ENCODE measurements at places on chromosomes 13 and 19.

- DNase-seq = no peak
Observed at GRCh38 chr19:44973982-44974735, 19.0 kb downstream of the CLPTM1 start.

GRCh38 chr13:78576261-78576660, 27.1 kb downstream of the POU4F1 start:
- no peak for DNase-seq

GRCh38 chr13:23202383-23202782, 21.6 kb downstream of the SGCG start:
- DNase-seq = no peak

DNA sequence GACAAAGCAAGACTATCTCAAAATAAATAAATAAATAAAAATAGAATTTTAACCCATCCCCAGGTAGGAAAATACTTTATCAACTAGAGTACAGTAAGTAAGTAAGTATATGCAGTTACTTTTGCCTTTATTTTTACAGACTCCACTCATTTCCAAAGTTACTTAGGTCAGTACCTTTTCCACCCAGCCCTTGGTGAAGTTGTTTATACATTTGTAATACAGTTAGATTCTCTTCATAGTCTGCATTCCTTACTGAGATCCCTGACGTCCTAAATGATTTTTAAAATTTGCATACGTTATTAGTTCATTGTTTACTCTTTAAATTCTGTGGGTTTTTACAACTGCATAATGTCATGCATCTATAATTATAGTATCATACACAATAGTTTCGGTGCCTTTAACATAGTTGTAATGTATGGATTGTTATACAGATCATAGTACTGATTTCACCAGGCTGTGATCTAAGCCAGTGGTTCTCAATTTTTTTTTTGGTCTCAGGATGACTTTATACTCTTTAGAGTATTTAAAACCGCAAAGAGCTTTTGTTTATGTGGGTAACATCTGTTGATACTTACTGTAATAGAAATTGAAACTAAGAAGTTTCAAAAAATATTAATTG, 10.4 kb downstream of the SETDB2 start:
- no peak for DNase-seq

DNA sequence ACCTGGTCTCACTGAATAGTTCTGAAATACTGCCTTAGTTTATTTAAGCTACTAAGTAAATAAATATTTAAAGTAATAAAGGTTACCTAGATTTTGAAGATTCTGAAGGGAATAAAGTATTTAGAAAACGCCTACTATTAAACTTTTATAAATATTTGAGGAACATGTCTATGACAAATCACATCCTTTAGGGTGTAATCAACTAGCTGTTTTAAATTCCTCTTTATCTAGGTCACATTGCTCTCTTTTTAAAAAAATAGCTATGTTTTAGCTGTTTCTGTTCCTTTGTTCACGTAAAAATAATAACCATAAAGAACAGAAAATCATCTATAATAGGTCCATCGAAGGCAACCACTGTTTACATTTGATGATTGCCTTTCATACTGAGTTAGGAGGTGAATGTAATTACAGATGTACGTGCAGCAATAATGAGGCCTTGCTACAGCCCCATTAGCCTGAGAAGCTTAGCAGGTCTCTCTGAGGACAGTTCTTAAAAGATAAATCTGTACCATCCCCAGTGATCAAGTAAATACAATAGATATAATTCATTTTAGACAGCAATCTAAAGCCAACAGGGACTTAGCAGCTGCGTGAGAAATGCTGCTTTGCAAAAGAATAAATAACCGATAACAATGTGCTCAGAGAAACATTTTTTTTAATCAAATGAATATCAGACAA, 449.5 kb downstream of the LIG4 start:
- DNase-seq = no peak

- DNase-seq = no peak
Observed at GRCh38 chr13:112106478-112107141, 39.7 kb downstream of the SOX1 start.

DNA sequence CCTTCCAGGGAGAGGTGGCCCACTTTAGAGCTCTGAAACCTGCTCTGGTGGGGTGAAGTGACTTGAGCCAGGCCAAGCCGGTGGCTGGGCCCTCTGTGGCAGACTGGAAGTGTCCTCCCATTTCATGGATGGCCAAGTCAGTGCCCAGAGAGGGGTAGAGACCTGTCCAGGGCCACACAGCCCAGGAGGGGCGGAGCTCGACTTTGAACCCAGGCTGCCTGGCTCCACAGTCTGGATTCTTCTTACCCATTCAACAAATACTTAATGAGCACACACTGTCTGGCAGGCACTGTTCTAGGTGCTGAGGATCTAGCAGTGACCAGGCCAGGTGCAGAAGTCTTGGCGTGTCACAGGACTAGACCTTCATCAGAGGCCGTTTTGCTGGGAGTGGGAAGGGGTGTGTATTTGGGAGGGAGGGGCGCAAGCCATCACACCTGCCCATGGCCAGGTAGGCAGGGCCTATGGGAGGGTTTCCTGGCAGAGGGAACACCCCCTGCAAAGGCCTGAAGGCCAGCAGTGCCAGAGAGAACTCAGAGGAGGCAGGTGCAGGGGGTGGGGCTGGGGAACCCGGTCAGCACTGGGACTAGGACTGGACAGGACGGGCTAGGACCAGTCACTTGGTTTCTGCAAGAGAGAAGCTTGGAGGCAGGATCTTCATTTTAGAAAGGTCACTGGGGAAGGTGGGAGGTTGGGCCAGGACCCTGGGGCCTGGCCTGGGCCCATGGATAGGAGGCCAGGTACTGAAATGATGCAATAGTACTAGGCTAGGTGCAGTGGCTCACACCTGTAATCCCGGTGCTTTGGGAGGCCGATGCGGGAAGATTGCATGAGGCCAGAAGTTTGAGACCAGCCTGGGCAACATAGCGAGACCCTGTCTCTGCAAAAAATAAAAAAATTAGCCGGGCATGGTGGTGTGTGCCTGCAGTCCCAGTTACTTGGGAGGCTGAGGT, 31.8 kb downstream of the DNM2 start:
- no peak for DNase-seq

DNA sequence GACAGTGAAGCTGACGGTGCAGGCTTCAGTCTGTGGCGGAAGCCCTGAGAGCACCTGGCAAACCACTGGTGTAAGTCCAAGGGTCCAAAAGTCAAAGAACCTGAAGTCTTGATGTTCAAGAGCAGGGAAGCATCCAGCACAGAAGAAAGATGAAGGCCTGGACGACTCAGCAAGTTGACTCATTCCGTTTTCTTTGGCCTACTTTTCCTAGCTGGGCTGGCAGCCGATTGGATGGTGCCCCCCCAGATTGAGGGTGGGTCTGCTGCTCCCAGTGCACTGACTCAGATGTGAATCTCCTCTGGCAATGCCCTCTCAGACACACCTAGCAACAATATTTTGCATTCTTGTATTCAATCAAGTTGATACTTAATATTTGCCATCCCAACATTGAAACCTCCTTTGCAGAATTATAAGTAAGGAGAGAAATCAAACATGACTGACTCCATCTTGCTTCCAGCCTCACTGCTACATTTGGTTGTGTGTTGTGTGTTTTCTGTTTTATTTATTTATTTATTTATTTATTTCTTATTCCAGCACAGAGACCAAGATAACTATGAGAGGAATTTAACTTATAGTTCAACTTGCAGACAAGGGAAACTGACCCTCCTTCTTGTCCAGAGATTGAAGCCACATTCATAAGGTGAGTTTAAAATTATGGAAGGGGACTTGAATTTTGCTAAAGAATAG, 32.8 kb downstream of the IGFL2 start:
- DNase-seq = no peak

- DNase-seq = no peak
Observed at GRCh38 chr13:61908906-61909615, 493.4 kb upstream of the PCDH20 start.

DNA sequence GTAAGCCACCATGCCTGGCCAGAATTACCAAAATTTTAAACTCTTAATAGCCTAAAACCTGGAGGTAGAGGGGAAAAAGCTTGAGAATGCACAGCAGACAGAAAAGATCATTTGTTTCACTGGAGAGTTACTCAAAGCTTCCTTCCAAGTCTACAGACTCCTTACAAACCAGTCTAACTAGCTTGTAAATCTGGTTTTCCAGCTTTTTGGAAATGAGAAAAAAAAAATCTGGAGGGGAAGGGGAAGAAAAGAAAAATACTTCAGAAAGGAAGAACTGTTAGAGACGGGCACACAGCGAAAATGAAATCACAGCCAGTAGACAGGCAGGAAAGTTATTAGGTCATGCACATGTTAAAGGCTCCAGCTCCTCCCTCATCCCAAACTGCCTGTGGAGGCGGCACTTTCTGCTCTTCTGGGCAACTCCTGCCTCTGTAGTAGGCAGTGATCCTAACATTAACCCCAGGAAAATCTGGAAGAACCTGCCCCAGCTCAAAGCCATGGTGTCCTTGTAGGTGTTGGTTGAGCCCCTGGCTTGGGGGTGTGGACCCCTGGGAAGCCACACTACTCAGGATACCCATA, 17.3 kb downstream of the PARP4 start:
- DNase-seq = no peak

- no peak for DNase-seq
Observed at GRCh38 chr13:62337109-62337880, 921.6 kb upstream of the PCDH20 start.

DNA sequence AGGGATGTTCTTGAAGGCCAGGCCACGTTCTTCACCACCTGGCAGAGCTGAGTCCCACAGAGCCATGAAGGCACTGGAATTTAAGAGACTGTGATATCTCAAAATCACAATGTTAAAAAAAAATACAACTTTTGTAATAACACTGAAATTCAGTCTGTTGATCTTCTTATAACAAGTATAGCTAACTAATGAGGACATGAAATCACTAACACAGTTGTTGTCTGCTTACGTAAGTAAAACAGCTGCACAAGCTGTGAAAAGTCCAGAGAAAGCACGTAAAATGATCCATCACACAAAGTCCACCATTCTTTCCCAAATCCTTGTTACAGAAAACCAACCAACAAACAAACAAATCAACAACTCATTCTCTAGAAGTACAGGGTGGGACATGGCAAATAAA, 32.9 kb downstream of the FLT3 start:
- DNase-seq = no peak

- no peak for DNase-seq
Observed at GRCh38 chr19:39940221-39940833, 5.9 kb upstream of the FCGBP start.

- no peak for DNase-seq
Observed at GRCh38 chr19:11322269-11323024, 17.0 kb downstream of the RAB3D start.

- DNase-seq = no peak
Observed at GRCh38 chr19:56877069-56877715, 36.7 kb upstream of the PEG3 start.

DNA sequence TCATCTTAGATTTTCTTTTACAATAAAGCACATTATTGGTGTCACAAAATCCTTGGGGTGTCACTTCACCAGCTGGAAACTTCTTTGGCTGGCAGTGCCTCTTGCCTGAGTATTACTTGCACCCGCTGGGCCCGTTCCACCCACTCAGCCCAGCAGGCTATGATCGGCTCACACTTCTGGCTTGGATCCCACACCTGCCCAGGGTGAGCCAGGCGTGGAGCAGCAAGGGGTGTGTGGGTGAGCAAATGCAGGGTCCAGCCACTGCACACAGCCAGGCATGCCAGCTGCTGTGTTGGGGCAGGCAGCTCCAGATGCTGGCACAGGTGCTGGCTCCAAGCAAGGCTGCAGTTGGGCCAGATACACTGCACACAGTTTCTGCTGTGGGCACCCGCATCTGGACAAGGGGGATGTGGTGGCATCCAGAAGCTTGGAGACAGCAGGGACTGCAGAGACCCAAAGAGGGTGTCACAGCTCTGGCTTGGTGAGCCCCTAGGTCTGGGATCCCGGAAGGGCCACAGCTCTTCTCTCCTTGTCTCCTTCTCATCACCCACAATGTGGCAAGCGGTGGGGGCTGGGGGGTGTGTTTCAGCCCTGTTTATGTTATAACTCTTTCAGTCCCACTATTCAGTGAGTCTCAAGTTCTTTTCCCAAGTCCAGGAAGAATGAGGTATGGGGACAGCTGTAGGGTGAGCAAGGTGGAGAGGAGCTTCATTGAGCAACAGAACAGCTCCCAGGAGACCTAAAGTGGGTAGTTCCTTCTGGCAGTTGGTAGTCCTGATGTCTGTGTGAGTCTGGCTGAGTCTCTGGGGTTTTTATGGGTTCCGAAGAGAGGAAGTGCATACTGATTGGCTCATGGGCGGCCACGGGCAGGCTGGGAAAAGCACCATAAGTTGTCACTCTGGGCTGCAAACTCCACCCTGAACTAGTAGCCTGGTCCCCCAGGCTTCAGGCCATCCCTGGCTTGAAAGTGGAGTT, 25.3 kb upstream of the TBC1D4 start:
- no peak for DNase-seq

DNA sequence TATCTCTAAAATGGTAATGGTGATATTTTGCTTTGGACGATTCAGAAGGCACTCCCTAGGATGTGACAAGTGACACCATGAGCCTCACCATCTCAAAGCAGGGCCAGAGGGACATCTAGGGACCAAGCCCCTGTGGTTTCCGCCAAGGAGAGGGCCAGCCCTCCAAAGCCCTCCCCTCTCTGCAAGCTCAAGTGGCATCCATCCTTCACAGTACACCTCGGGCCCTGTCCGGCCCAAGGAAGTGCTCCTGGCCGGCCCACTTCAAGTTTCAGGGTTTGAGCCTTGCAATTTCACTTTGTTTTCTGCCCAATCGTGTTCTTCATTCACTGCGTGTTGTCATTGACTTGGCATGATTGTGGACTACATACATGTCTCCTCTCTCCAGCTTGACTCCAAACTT, 82.5 kb downstream of the TSHZ3 start:
- no peak for DNase-seq

GRCh38 chr13:42600943-42601342, 27.0 kb downstream of the TNFSF11 start:
- no peak for DNase-seq

GRCh38 chr13:110138010-110138699, 168.8 kb downstream of the COL4A1 start:
- peak; percentile 54 for DNase-seq

GRCh38 chr13:51437550-51438127, 15.2 kb downstream of the INTS6 start:
- DNase-seq = no peak

DNA sequence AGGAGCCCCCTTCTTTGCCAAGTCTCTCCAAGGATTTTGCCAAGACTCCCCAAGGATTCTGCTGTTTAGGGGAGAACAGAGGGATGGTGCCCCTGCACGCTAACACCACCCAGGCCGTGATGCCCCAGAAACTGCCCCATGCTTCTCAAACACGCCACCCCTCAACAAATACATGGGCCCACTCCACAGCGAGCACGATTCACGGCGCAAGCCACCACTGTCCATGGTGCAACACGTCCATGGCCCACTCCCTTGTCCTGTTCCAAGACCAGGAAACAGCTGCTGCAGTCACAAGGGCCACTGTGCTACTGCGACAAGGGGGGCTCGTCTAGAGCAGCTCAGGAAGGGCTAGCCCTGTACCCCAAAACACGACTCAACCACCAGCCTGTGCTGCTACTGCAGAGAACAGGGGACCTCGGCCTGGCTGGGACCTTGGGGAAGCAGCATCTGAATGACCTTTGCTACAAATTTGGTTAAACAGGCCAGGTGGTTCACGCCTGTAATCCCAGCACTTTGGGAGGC, 36.5 kb upstream of the ISYNA1 start:
- no peak for DNase-seq

Measured in activated CD4-positive, alpha-beta T cell treated with anti-CD3 and anti-CD28 coated beads, Interleukin-2, amount 50 U/mL, for 4 hours (primary cell).